ENCODE measurements at places on chromosomes 1 and 21. TPM values are rescaled to one million over a fixed set of nuclear protein-coding genes. Genes with fewer than 3 reads are reported as not detected.

The TCEA3 gene
- total RNA-seq = 71.5 TPM

The SPATA1 gene
- total RNA-seq = 2.8 TPM

The UQCRHL gene
- 1.6 TPM for total RNA-seq

The RGS7 gene
- total RNA-seq = not detected

The CYP2J2 gene
- 0.54 TPM for total RNA-seq

The TLCD4 gene
- total RNA-seq = 4.4 TPM

The LGR6 gene
- under 0.01 TPM for total RNA-seq

The FHAD1 gene
- total RNA-seq = 0.11 TPM

The RNU11 gene
- total RNA-seq = under 0.01 TPM

The HCN3 gene
- total RNA-seq = 0.78 TPM

The SV2A gene
- 9.9 TPM for total RNA-seq

The SLC2A5 gene
- 0.22 TPM for total RNA-seq

The RAB25 gene
- total RNA-seq = 0.13 TPM

The AADACL3 gene
- total RNA-seq = not detected

The PPIAL4G gene
- under 0.01 TPM for total RNA-seq

The OR2L8 gene
- total RNA-seq = not detected

The NTRK1 gene
- total RNA-seq = not detected

The ACTL8 gene
- total RNA-seq = 0.11 TPM

The CORT gene
- total RNA-seq = 0.26 TPM

Data from articular chondrocyte of knee joint (primary cell).